Suppressor macrophage treated with lipopolysaccharide for 1 hour (primary cell): ENCODE measurements at places on chromosomes 7 and 10.
A peak's percentile ranks its signal among the peaks of the same experiment; 100 is the strongest.

- no peak for DNase-seq
Measured at GRCh38 chr7:117393781-117394180, 33.5 kb downstream of the ASZ1 start.

DNA sequence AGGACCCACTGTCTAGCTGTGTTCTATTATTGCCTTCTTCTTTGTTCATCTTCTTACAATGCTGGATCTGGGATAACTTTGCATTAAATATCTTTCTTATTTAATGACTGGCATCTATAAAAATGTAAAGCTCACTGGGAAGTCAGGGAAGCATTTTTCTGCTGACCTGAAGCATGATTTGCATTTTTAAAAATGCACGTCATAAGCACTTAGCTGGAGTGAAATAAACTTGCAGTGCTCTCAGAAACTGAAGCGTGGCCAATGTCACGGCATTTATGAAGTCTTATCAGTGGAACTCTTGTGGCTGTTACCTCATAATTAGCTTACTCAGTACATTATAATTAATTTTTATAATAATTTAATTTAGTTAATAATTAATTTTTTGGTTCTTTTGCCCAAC, 59.1 kb downstream of the FRMD4A start:
- no peak for DNase-seq

- no peak for DNase-seq
Measured at GRCh38 chr7:133978502-133979295, 148.4 kb upstream of the LRGUK start.

- DNase-seq = no peak
Measured at GRCh38 chr10:94200146-94200837, 162.4 kb downstream of the NOC3L start.

DNA sequence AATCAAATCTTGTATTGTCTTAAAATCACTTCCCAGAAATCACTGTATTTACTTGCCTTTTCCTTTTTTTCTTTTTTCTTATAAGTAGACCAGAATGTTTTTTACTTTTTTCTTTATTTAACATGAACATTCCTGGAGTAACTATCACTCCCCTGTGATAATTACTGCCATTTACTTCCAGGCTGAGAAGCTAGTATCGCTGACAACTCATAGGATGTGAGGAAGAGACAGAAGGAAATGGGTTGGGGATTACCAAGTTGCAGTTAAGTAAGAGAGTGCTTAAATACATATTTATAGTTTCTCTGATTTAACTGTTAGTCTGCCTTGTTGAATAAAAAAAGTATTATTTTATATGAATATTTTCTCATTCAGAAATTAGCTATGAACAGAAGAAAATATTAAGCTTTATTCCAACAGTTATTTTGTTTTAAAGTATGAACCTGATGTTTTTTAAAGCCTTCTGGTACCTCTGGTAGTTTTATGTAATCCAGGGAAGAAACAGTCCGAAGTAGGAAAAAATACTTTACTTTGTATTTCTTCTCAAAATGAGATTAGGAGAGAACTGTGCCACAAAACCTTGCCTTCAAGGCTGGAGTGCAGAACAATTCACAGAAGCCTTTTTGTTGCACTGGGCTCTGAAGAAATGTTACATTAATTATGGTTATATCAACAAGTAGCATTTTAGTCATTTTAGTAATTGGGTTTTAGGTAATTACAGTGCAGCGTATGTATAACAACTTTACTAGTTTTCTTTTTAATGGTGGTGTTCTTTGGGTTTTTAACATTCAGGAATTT, 72.8 kb downstream of the SHOC2 start:
- DNase-seq = peak; percentile 60

DNA sequence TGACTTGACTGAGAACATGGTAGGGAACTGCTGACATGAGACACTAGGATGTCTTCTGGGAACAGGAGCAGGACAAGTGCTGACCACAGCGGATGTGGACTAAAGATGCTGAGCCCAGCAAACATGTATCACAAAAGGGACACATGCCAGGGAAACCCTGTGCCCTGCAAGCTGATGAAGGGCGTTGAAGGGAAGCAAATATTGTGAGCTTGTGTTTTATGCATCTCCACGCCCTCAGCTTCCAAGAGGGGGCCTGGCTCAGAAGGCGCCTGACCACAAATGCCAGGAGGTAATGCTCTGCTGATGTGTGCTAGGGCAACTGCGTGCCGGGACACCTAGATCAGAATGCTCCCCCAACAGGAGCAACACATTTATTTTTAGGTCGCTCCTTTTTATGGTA, 207.3 kb downstream of the CXCL12 start:
- no peak for DNase-seq

GRCh38 chr7:12945901-12946300, 258.5 kb downstream of the ARL4A start:
- DNase-seq = no peak

DNA sequence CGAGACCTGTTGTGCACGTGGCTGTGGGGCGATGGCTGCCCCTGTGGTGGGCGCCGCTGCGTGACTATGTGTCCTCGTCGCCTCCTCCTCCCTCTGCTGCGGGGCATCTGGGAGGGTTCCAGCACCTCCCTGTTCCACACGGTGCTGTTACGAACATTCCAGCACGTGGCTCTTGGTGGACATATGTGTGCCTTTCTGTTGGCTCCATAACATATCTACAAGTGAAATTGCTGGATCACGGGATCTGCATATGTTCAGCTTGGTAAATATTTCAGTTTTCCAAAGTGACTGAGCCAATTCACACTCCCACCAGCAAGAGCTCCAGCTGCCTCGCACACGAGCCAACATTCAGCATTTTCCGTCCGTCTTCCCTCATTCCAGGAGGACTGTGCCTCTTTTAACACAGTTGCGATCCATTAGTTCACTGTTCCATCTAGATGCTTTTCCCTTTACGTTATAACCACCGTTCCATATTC, 25.1 kb downstream of the SNX8 start:
- DNase-seq = no peak

DNA sequence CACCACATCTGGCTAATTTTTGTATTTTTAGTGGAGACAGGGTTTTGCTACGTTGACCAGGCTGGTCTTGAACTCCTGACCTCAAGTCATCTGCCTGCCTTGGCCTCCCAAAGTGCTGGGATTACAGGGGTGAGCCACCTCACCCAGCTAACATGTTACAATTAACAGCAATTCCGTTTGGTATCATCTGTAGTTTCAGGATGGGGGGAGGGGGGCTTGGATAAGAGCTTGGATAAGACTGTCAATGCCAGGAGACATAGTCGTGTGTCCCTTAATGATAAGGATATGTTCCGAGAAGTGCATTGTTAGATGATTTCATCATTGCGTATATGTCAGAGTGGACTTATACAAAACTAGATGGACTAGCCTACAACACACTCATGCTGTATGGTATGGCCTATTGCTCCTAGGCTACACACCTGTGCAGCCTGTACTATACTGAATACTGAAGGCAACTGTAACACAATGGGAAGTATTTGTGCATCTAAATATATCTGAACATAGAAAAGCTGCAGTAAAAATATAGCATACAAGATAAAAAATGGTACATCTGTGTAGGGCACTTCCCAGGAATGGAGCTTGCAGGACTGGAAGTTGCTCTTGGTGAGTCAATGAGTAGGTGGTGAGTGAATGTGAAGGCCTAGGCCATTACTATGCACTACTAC, 103.9 kb upstream of the TNS3 start:
- DNase-seq = peak; percentile 41

DNA sequence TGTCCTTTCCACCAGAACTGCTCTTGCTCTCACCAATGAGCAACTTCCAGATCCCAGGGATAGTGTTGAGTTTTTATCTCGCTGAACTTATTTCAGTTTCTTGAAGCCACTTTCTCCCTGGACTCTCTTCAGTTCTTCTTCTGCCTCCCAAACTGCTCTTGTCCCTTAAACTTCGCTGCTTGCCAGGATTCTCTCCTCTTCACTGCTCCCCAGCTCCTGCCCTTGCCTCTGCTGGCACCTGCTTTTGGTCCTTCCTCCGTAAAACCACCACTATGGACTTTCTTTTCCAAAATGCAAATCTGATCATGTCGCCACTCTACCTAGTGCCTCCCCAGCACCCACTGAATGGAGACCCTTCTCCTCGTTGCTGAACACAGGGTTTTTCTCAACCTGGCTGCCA, 92.8 kb upstream of the PALS2 start:
- no peak for DNase-seq

DNA sequence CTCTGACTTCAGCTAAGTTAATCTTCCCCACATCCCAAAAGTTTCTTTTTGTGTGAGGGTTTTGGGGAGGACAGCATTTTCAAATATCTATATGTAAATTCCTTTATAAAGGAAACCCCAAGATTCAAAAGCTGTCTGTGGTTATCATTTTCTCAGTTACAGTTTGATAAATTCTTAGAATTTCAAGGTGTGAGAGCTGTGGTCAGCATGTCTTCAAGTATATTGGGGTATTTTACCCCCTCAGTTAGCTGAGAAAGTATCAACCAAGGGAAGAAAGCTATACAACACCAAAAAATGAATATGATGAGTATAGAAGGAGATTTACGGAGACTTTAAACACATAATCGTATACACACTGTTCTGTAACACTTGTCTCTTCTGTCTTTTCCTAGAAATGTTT, 109.2 kb downstream of the SND1 start:
- no peak for DNase-seq

- DNase-seq = no peak
Measured at GRCh38 chr10:47104151-47104605, 192.9 kb downstream of the PTPN20 start.

DNA sequence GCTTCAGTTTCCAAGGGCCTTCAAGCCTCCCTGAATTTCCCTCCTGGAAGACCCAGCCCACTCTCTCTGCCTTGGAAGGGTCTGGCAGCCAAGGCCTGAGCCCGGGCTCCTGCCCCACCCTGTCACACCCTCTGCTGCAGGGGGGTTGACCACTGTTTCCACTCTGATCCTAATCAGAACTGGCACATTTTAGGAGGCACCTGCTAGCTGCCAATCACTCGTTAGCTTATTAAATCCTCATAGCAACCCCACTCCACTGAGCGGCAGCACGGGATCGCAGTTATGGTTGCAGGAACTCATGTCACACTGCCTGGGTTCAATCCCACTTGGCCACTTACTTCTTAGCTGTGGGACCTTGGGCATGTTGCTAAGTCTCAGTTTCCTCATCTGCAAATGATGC, 12.9 kb downstream of the HSPB1 start:
- peak; percentile 48 for DNase-seq

- DNase-seq = no peak
Measured at GRCh38 chr7:4613846-4614548, 68.1 kb upstream of the FOXK1 start.

DNA sequence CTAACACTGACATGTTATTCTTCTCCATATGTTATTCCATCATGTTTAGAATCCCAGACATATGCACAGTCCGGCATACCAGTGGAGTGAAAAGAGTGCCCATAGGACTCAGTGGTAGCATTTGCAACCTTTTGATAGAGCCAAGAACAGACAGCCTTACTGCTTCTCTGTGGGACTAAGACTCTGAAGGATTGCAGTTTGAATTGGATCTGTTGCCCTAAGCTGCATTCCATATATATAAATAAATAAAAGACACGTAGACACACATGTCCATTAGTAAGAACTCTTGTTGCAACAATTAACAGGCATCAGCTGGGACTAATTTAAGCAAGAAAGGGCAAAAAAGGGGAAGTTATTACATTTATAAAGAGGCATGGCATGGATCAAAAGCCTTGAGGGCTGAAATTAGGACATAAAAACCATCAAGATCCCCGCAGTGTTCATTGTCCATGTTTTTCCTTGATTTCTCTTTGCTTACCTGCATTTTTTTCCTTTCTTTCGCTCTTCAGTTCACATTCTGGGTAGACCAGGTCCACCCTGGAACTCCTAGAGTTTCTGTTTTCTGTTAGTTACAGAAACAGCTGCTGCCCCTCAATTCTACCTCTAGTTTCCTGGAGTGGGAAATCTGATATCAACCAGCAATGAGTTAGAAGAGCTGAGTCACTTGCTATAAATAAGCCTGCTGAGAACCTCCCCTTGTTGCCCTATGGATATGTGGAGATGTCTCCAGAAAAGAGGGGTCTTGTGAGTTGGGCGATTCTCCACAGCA, 132.4 kb downstream of the SORCS1 start:
- peak; percentile 49 for DNase-seq

- no peak for DNase-seq
Measured at GRCh38 chr10:72622271-72622670, 3.6 kb downstream of the MICU1 start.

GRCh38 chr7:130356121-130356875, 11.7 kb downstream of the CPA5 start:
- no peak for DNase-seq

GRCh38 chr7:138460176-138460648, at the start of gene TRIM24:
TRIM24 (plus strand) TSS chr7:138460259; CDS start chr7:138460549, 290 bp downstream.
- no peak for DNase-seq

DNA sequence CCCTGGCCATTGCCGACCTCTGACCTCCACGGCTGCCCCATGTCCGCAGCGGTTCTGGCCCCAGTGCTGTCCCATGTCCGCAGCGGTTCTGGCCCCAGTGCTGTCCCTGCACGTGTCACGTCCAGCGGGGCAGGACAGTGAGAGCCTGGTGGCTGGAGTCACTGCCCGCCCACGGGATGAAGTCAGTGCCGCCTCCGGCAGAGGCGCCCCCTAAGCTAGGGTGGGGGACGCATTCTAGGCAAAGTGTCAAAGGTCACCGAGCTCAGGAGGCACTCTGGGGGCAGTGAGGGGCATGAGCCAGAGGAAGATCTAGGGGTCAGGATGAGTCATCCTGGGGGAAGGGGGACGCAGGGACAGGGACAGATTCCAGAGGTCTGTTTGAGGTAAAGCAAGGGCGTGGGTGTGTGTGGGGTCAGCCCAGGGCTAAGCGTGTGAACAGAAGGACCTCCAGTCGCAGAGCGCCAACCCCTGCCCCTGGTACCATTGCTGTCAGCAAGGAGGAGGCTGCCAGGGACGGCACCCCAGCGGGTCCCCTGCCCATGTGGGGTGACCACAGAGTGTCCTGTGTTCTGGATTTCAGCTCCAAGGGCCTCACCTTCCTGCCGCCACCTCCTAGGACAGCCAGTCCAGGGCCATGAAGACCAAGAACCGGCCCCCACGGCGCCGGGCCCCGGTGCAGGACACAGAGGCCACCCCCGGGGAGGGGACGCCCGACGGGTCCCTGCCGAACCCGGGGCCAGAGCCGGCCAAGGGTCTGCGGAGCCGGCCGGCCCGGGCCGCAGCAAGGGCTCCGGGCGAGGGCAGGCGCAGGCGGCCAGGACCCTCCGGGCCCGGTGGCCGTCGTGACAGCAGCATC, 665 bp downstream of the BHLHA15 start:
- peak; percentile 25 for DNase-seq

GRCh38 chr7:47460251-47460989, 121.5 kb downstream of the TNS3 start:
- DNase-seq = no peak

DNA sequence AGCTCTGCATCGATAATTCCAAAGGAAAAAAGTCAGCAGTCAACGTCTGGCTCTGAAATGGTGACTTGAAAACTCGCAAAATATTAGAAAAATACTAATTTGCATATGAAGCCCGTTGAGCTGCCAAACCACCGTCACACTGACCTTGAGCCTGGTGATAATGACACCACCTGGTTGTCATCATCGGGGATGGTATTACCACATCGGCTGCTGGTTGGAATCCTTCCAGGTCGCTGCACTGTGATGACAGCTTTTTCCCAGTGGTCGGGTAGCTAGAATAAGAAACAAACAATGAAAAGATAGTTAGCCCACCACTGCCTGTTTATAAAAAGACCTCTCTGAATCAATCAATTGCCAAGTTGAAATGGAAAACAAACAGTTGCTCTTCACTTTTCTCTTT, 41.6 kb downstream of the LAMB1 start:
- DNase-seq = no peak

GRCh38 chr10:79608505-79609375, 2.0 kb upstream of the SFTPA1 start:
- DNase-seq = peak; percentile 57
